NCI-H524 (cell line): ENCODE measurements at places on chromosomes 7 and 10.

- DNase-seq, result no peak
Observed at GRCh38 chr7:82051601-82052000, 281.8 kb upstream of the HGF start.

- no peak for DNase-seq
Observed at GRCh38 chr7:32639122-32639521, 143.8 kb downstream of the AVL9 start.

- no peak for DNase-seq
Observed at GRCh38 chr10:90968328-90969081, 47.6 kb upstream of the ANKRD1 start.

DNA sequence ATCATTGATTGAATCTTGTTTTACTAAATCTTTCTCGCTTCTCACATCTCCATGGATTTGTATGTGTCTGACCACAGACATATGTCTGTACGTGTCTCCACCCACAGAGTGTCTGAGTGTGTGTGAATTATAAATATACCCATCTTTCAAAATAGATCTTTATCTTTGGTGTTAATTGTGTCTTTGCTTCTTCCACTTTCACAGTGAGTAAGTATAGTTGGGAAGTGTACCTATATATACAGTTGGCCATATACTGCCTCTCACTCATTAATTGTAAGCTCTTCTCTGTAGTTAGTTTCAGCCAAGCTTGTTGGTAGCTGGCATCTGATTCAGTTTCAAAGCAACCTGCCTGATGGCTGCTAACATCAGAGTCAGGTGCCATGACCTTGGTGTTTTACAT, 18.4 kb downstream of the EEPD1 start:
- DNase-seq, result no peak

GRCh38 chr7:27734583-27734982, 5.4 kb upstream of the TAX1BP1 start:
- DNase-seq, result no peak

GRCh38 chr10:99917963-99918825, 91.6 kb downstream of the DNMBP start:
- DNase-seq, result no peak

DNA sequence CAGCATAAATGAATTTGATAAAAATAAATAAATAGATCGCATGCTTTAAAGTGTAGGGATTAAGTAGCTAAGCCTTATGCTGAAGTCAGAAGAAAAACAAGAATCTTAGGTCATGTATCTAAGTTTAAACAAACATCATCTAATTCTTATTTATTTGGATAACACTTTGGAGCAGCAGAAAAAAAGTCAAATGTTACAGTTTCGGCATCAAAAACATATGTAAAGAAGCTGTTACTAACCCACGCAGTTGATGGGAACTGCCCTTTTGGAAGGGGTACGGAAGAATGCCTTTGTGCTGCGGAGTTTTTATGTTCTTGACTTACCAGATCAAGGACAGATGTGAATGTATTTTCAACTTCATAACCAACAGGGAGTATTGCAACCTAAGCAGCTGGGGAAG, 37.3 kb upstream of the HABP2 start:
- no peak for DNase-seq

GRCh38 chr10:95560278-95561176, 644 bp downstream of the SORBS1 start:
- DNase-seq, result no peak
